ENCODE measurements at places on chromosomes 4 and X.
A peak's percentile ranks its signal among the peaks of the same experiment; 100 is the strongest.

DNA sequence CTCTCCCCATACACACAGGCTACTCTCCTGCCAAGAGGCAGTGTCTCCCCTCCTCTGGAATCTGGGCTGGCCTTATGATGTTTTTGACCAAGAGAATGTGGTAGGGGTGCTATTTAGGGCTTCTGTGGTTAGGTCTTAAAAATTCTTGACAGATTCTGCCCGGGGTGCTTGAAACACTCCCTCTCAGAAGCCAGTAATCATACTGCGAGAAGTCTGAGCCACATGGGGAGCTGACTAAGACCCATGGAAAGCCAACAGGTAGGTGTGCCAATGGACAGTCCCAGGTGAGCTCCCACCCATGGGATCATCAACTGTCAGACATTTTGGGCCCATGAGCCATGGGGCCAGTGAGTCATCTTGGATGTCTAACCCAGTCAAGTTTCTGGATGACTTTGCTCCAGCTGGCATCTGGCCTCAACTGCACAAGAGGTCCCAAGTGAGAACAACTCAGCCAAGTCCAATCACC lies 315.7 kb downstream of the FBXW7 start:
- DNase-seq = no peak

GRCh38 chrX:7603387-7603786 lies 239.6 kb upstream of the VCX start:
- DNase-seq = no peak

DNA sequence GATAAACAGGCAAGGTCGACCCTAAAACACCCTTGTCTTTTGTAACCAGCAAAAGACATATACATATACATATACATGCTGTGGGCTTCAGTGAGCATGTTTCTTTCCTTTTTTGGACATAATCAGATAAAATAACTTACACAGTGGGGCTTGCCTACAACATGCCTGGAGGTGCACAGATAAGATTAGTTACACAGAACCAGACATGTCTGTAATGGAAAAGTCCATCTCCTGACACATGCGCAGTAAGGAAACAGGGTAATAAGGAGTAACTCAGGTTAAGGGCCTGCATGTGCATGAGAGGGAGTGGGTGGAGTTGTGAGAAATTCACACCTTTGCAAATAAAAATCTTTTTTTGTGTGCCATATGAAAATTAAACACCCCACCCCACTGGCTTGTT lies 3.4 kb downstream of the UGT2A1 start:
- no peak for DNase-seq

DNA sequence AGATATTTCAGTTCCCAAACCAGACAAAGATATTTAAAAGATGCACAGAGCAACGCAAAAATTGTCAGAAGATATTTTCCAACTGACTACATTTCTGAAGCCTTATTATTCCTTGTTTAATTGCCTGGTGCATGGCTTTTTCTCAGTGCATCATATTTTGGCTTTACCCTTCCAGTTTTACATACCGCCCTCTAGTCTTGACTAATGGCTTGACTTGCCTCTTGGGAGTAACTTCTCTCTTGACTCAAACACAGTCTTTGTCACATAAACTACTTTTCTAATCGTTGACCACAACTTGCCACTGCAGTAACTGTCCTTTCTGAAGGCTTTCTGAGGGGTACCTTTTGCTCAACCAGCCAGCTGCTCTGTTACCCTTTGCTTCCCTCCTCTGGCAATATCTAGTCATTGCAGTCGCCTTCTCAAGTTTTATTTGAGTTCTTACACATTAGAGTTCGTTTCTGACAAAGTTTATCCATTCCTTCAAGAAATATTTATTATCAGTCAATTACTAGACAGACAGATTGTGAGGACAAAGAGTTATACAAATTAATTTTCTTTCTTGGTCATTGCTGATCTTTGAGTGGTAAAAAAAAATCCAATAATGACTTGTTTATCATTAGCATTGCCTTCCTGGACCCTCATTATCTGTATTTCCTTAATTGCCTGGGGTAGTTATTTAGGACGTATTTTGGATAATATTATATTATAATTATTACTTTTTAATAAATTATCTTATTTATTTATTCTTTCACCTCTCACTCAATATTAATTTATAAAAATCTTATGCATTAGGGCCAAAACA lies 506.9 kb upstream of the PCDH10 start:
- peak; percentile 19 for DNase-seq

DNA sequence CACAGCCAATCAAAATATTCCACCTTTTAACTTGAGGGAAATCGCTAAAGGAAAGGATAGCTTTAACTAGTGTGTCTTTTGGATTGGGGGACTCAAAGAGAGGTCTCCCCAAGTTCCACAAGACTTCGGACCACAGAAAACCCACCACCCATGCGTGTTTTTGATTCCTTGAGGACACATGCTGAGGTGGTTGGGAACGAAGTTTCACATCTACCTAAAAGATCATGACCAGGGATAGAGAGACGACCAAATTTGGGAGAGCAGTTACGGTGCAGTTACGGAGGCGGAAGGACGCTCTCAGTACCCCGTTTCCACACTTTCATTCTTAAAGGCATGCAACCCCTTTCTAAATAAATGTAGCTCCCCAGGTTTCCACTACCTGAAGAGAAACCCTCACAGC lies 1.1 kb downstream of the PCYT1B start:
- no peak for DNase-seq

- DNase-seq = no peak
Observed at GRCh38 chrX:64176876-64177275, 28.6 kb downstream of the AMER1 start.

GRCh38 chr4:188387179-188387791 lies 248.0 kb downstream of the TRIML1 start:
- no peak for DNase-seq

DNA sequence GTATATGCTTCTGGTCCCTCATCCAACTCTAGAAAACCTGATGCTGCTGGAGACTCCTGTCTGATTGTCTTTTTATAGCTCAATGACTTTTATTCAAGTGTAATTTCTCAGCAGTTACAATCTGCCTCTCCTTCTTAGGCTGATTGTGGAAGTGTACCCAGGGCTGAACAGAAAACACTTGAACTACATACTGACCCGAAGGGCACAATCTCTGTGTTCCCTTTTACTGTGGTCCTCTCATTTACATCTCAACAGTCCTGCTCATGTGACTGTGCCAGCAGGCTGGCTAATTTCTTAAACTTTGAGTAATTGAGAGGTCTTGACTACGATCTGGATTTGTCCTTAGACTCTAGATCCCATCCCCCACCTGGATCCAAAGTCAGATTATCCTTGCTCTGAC lies 863.4 kb downstream of the PDHA2 start:
- no peak for DNase-seq

DNA sequence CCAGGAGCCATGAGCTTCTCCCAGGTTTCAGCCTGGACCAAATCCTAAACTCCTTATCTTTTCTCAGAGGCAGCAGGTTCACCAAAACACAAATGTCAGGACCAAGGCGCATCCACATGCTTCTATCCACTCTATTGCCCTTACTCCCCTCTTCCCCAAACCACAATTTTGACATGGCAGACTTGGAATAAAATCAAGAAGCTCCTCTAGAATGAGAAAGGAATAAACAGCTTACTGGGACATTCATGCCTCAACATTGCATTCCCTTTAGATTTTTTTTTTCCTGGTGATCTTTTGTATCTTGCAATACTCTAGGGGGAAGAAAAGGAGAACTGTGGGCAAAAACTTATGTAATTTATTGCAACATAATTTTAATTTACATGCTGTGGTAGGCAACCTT lies 119.1 kb downstream of the TSPAN5 start:
- DNase-seq = no peak

- DNase-seq = no peak
Observed at GRCh38 chr4:60744767-60745166, 455.4 kb upstream of the ADGRL3 start.

DNA sequence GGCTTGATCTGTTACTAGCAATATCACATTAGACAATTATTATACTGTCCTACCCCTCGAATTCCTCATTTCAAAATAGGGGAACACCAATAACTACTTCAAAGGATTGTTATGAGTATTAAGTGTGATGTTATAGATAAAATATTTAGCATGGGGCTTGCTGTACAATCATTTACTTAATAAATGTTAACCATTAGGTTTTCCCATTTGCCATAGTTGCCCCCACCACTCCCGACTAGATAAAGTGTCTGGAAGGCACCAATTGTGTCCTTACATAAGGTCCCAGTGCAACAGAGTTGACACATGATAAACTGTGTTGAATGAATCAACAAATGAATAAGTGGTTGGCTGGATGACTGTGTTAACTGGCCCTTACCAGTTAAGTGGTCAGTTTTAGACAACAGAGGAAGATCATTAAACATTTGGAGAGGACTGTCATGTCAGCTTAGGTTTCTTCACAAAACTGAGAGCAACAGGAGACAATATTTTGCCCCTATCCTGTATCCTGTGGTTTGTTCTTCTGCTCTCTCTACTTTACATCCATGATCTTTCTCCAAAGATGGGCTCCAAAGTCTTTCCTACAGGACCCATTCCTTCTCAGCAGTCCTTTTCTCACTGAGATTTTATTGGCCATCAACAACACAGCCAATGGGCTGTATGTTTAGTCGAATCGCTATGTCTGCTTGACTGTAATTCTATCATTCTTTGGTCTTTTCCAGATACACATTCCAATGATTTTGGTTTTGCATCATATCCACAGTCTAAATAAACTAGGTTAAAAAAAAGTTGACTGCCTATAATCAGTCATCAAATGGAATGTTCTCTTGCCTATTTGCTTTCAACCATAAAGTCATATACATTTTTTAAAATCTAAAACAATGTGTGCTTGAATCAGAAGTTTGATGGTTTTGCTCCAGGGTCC lies 74.4 kb downstream of the RNF150 start:
- peak; percentile 42 for DNase-seq

- DNase-seq = no peak
Observed at GRCh38 chrX:54817220-54817820, 9.8 kb downstream of the MAGED2 start.

DNA sequence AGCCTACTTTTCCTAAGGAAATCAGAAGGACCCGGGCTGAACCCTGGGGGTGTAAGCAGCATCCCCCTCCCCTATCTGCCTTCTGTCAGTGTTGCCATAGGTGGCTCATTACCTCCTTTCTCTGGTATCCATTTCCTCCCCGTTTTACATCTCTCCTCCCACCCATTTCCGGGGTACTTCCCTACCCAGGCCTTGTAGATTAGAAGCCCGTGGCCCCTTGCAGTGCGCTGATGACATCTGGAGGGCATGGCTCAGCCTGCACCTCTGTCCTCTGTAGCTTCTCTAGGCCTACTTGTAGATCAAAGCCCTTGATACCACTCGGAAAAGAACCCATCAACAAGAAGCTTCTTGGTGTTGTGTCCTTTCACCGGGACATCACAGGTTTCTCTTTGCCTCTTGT lies 71.8 kb downstream of the NBDY start:
- DNase-seq = no peak

DNA sequence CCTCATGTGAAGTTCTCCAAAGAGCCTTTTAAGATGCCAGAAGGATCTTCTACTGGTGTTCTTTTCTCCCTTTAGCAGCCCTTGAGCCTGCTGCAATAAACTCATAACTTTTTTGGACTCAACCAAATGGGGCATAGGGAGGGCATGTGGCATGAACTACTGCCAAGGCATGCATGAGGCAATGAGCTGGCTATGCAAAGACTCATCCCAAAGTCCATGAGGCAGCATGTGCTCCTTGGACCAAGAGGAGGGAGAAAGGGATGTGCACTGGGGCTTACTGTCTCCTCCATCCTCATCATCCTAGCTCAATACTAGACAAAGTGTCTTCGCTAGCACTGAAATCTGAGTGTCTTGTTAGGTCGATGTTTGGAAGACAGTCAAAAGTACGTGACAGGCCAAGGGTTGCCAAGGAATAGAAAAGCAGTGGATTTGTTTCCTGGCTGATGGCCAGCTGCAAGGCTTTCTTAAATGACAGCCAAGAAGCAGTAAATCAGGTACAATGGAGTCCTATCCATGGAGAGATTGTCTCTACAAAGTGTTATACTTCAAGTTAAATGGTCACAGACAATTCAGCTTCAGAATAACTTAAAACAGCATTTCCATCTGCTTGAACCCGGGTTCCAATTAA lies 44.5 kb upstream of the ATXN3L start:
- DNase-seq = no peak

DNA sequence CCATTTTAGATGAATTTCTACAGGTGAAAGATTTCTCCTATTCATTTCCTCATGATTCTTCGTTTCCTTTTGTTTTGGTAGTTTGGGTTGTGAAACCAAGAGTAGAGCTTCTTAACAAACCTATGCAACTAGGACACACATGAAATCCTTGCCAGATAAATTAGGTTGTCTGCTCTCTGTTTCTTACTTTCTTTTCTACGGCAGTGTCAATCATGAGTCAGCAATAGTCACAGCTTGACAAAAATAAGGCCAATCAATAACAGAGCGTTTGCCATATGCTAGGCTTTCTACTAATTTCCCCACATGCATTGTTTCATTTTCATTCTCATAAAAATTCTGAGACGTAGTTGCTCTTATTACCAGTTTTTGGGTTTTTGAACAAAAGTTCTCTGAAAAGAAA lies 20.3 kb downstream of the CLRN2 start:
- no peak for DNase-seq

GRCh38 chr4:94302191-94302590 lies 40.4 kb downstream of the HPGDS start:
- no peak for DNase-seq
